ENCODE measurements at places on chromosomes 1 and 21.
A peak's percentile ranks its signal among the peaks of the same experiment; 100 is the strongest.

DNA sequence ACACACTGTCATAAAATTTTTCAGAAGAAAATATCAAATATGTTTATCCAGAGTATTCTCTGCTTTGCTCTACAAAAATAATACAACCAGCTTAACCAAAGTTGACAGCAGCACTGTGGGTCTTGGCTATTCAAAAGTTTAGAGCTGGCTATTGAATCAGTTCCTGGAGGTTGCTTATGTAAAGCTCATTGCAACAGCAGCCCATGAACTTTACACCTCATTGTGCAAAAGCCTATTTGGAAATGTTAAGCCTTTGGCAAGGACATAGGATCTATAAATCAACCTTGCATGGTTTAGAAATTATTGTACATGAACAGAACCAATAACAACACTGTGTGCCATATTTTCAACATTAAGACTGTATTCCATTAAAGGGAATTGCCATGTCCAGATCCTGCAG, 714.9 kb downstream of the ADGRL2 start:
- no peak for DNase-seq

DNA sequence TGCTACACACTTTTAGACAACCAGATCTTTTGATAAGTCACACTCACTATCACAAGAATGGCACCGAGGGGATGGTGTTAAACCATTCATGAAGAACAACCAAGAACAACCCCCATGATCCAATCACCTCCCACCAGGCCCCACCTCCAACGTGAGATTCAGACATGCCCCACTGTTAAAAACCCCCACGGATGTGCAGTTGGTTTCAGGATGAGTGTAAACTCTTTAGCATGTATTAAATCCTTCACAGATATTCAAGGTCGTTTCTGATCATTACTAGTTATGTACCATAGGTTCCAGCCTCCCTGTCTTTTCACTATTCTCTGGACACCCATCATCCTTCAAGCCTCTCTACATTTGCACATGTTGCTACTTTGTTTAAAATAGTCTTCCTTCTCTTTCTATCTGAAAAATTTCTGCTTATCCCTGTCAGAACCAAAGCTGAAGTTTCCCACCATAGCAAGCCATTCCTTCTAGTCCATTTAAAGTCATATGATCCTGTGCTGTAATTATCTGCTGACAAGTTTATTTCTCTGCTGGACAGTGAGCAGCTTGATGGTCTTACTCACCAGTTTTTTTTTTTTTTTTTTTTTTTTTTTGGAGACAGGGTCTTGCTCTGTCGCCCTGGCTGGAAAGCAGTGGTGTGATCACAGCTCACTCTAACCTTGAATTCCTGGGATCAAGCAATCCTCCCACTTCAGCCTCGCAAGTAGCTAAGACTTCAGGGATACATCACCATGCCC, 36.8 kb downstream of the MAP10 start:
- DNase-seq: no peak

GRCh38 chr1:172135978-172136610, 284.4 kb upstream of the C1orf105 start:
- peak; percentile 87 for DNase-seq

DNA sequence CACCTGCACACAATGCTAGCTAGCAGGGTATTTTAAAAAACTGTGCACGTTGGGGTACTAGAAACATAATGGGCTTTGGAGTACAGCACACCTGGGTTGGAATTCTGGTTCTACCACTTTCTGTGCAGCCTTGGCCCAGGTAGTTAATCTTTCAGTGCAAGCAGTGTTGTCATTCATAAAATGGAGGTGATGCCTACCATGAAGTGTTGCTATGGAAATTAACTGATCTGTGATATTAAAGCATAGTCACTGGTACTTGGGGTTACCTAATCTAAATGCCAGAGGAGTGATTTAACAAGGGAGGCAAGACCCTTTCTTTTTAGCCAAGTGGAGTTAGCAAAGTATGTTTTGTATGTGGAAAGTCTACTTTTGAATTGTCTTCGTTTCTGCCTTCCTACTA, 18.0 kb downstream of the ATP1B1 start:
- DNase-seq: no peak

- peak; percentile 72 for DNase-seq
Observed at GRCh38 chr1:150976879-150977694, 2.5 kb upstream of the CERS2 start.

- peak; percentile 42 for DNase-seq
Observed at GRCh38 chr1:205365945-205366463, 9.3 kb upstream of the KLHDC8A start.

DNA sequence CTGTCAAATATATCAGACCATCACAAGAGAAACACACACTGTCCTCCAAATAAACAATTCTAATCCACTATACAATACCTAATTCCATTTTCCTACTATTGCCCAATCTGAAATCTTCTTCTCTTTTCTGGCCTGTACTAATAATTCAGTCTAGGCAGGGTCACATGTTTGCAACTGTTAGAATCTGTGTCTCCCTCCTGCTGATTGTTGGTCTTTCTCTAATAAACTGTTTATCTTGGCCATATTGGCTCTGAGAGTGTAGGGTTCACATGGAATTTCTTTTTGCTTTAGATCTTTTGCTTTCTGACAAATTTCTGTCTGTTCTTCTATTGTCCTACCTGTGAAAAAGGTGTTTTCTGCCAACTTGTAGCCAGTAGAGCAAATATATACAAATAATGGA, 319.9 kb upstream of the ADAMTS5 start:
- no peak for DNase-seq

- DNase-seq: no peak
Observed at GRCh38 chr1:11299225-11299574, 26.2 kb downstream of the UBIAD1 start.

DNA sequence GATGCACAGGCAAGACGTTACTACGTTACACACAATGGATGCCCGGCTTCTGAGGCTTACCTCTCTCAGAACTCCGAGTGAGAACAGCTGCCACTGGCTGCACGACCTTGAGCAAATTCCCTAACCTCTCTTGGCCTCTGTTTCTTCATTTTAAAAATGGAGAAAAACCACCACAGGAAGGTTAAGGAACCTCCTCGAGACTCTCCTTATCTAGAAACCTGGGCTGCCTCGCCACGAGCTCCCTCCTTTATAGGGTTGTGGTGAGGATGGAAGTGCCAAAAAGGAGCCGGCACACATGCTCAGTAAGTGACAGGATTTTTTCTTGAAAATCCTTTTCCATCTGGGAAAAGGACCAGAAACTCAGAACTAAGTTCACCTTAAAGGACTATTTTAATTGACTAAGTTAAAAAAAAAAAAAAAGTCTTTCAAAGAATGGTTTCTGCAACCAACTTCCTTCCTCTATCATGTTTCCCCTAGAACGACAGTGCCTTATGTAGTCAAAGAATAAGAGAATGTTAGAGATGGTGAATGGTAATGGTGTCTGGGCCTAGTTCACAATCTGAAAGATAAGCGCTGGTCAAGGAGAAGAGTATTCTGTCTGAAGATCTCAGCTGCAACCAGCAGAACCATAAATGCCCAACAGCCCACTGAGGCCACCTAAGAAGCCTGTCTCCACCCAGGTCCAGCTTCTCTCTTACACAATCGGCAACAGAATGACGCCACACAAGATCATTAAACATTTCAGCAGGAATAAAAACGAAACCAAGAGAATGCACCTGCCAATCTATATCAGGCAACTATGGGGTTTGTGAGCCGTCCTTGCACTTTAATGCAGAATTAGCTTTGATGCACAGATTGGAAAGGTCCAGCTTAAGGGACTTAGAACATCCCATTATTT, 64.9 kb downstream of the SLC45A1 start:
- no peak for DNase-seq

DNA sequence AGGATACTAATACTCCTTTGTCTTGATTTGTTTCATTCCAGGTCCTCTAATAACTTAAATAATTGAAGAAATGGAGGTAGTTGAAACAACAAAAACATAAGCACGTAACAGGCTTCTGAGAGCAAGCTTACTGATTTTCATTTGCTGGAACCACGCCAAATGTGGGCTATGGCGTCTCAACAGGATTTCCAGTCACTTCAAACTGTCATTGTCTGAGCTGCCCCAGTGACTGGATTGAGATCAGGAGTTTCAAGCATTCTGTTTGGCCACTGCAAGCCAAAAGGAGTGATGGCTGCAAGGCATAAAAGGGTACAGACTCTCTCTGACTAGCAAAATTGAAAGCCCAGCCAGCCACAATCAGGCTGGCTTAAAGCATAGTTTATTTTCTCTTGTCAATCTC, 289.9 kb downstream of the DPYD start:
- no peak for DNase-seq

DNA sequence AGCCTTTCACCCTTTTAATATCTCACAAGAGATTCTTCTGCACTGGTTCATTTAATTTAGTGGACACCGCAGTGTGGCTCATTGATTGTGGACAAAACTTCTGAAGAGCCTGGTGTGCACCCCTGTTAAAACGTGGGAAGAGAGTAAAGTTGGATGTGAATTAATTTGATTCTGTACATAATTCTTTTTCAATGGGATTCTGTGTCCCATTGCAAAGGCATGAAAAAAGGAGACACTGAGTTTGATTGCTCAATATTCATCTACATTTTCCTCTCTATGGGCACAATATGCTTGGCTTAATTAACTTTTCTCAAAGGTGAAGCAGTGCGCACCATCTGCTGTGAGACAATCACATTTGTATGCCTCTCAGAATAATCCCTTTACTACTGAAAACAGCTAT, 95.1 kb downstream of the BARHL2 start:
- no peak for DNase-seq

DNA sequence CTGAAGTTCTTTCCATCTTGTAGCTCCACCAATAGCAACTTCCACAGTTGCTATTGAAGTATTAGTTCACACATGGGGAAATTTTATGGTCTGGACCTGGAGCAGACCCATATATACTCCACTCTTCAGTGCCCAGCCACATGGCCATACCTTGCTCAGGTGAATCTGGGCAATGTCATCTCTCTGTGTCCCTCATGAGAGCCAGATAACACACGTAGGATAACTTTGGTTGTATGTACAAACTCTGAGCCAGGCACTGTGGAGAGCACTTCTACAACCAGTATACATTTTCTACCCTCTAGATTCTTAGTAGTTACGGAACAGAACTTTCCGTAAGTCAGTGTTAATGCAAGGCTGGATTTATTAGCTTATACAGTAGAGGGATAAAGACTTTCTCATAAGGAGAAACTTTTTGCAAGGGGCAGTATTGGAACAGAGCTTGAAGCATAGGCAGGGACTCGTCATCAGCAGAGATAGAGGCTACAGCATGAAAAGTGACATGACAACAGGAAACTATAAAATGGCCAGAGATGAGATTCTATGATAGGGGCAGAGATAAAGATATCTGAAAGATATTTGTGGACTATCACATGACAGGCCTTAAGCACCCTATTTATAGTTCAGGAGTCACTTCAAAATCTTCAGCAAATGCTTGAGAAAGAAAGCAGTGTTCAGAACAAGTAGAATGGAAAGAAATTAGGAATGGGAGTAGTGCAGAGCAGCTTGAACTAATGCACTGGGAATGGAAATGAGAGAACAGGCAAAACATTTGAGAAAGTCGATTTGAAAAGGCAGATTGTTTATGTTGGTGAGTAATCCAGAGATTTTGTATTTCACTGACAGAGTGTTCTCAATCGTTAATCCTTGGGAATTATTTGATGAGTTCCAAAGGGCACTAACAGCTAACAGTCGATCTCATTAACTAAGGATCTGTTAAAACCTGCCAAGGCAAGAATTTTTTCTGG, 481.8 kb downstream of the USP25 start:
- no peak for DNase-seq

DNA sequence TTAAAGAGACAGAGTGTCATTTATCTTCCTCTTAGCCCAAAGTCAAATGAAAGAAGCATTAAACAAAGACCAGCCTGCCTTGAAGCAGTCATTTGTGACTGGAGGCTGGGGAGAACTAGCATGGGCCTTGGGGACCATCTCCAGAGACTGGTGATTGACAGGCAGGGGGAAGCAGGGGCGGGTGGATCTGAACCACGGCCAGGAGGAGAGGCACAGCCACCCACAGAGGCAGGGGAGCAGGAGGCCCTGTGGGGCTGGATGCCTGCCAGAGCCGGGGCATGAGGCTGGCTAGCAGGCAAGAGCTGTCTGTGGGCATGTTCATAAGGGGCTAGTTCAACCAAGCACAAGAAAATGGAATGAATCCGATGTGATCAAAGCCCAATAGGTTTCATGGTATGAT, 73.9 kb downstream of the PLXNA2 start:
- DNase-seq: peak; percentile 32

DNA sequence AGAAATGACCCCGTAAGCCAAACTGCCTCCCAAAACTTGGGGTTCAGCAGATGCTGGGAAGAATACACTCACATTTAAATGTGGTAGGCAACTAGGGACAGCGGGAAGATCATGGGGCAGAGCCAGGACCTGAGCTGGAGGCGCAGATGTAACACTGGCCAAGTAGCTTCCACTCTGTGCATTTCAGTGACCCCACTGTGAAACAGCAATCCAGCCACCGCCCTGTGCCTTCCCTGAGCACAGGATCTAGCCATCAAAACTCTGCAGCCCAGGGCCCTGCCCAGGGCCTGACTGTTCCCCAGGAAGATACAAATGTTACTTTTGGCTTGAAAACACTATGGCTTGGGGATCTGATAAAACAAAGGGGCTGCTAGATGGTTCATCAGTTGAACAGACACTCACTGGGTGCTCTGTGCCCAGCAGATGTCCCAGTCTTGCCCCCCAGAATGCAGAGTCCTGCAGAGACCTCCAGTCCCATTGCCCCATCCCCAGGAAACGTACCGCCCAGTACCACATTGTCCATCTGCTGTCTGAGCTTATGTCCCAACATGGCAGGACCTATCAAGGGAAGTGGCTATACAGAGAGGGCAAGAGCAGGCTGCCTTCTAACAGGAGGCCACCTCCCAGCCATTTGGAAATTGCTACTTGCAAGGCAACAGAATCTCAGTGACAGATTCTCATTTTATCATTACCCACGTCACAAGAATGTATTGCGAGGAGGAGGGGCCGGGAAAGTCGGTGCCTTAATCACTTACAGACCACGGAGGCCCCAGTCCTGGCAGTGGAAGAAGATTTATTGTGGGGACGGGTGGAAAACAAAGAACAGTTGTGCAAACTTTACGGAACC, 124.0 kb downstream of the DMRTB1 start:
- DNase-seq: no peak

- no peak for DNase-seq
Observed at GRCh38 chr1:54013393-54014008, 4.5 kb downstream of the LDLRAD1 start.

- DNase-seq: no peak
Observed at GRCh38 chr1:158145173-158145719, 35.4 kb upstream of the CD1D start.

DNA sequence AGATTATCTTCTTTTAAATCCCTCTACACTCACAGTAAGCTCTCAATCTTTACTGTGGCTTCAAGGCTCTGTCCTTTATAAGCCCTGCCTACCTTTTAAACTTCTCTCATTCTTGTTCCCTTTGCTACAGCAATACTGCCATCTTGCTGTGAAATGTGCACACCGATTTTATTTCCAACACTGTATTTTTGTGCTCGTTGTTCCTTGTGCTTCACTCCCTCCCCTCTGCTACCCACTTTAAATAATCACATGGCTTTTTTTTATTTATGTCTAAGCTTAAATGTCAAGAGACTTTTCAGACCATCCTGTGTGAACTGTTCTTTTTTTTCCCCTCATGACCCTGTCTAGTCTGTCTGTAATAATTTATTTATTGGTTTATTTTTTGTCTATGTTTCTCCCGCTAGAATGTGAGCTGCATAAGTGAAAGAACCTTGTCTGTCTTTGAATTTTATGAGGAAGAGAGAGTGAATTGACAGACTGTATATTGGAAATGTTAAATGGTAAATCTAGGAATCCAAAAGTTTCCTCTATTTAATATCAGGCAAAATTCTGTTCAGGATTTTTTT, 45.7 kb downstream of the ABCD3 start:
- no peak for DNase-seq

- DNase-seq: no peak
Observed at GRCh38 chr1:40820911-40821693, 37.5 kb downstream of the KCNQ4 start.
